ENCODE measurements at places on chromosomes 7 and 10.

GRCh38 chr7:2990949-2991470, 52.7 kb downstream of the CARD11 start:
- H3K36me3 ChIP-seq, result no peaks in the 10 kb centered on the region
- no peak for DNase-seq
- H3K4me3 ChIP-seq, result no peak overlapping the region
- H3K27ac ChIP-seq, result no peak overlapping the region
- no peaks in the 10 kb centered on the region for H3K27me3 ChIP-seq
- H3K4me1 ChIP-seq, result no peaks in the 10 kb centered on the region

DNA sequence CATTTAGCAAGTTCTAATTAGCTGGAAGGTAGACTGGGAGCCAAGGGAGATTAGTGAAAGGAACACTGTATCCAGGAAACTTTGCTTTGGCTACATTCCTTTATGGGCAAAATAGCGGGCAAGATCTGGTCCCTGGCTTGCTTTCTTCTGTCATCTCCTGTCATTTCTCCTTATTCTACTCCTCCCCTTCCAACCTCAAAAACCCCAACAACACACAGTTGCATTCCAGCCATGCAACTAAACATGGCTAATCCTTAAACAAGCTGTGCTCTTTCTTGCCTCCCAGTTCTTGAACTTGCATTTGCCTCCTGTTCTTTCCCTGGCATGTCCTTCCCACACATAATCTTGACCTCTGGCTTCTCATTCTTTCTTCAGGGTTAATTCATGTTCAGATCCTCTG, 59.5 kb upstream of the CDCA7L start:
- no peaks in the 10 kb centered on the region for H3K27me3 ChIP-seq
- no peak overlapping the region for H3K4me3 ChIP-seq

- H3K4me1 ChIP-seq, result no peaks in the 10 kb centered on the region
- H3K36me3 ChIP-seq, result no peaks in the 10 kb centered on the region
- H3K27me3 ChIP-seq, result no peaks in the 10 kb centered on the region
- no peak for DNase-seq
Measured at GRCh38 chr10:75876710-75877109, 445.3 kb downstream of the LRMDA start.

DNA sequence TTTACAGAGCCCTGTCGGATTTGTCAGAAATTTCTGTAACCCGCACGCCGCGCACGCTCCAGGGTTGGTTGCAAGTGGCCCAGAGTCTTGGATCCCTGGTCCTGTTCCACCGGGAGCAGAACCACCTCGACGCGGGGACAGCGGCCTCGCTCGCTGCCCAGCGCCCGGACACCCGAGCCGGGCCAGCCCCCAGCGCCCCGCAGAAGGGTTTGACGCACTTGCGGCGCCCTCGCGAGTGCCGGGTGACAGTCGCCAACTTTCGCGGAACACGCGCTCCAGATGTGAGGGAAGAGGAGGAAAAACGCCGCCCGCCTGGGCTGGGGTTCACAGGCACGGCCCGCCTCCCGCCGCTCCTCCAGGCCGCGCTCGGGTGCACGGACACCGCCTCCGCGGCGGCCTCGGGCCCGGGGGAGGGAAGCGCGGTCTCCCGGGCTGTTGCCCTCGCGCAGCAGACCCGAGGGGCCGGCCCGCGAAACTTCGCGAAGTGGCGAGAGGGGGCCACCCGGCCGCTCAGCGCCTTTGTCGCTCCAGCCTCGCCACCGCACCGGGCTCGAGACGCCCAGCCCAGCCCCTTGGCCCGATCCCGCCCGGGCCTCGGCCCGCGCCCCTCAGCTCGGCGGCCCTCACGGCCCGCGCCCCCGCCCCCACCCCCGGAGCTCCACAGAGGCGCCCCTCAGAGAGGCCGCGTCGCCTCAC, 514 bp downstream of the RNF216 start:
- peak; percentile 35 for DNase-seq
- no peaks in the 10 kb centered on the region for H3K27me3 ChIP-seq
- no peaks in the 10 kb centered on the region for H3K36me3 ChIP-seq
- H3K4me3 ChIP-seq, result peak overlapping the region; percentile 83
- peaks cover 3% of the 10 kb centered on the region for H3K4me1 ChIP-seq

DNA sequence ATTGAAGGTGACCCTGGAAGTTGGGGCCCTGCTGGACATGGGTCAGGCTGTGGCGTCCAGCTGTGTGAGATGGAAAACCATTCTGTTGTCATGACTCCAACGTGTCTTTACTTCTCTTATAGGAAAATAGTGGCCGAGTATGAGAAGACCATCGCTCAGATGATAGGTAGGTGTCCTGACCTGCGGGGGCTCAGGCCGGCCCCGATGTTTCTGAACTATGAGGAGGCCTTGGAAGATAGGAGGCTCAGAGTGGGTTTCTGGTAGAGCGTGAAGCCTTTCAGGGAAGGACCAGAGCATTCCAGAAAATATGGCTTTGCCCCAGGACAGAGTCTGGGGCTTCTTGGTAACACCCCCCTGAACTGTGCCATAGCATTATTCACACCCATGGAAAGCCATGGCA, 29.3 kb upstream of the BTBD16 start:
- no peaks in the 10 kb centered on the region for H3K27me3 ChIP-seq
- DNase-seq, result peak; percentile 10
- no peaks in the 10 kb centered on the region for H3K36me3 ChIP-seq

DNA sequence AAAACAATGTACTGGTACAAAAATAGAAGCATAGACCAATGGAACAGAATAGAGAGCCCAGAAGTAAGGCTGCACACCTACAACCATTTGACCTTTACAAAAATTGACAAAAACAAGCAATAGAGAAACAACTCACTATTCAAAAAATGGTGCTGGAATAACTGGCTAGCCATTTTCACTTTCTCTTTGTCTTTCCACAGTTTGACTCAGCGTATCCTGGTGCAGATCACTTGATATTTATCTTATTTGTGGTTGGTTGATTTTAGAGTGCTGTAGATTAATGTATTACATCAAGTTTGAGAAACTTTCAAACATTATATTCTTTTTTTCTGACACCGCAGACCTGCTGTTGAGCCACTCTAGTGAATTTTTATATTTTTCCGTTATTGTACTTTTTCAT, 381.4 kb downstream of the DGKB start:
- no peak for DNase-seq
- no peak overlapping the region for H3K27ac ChIP-seq
- no peaks in the 10 kb centered on the region for H3K4me1 ChIP-seq
- H3K4me3 ChIP-seq, result no peak overlapping the region

DNA sequence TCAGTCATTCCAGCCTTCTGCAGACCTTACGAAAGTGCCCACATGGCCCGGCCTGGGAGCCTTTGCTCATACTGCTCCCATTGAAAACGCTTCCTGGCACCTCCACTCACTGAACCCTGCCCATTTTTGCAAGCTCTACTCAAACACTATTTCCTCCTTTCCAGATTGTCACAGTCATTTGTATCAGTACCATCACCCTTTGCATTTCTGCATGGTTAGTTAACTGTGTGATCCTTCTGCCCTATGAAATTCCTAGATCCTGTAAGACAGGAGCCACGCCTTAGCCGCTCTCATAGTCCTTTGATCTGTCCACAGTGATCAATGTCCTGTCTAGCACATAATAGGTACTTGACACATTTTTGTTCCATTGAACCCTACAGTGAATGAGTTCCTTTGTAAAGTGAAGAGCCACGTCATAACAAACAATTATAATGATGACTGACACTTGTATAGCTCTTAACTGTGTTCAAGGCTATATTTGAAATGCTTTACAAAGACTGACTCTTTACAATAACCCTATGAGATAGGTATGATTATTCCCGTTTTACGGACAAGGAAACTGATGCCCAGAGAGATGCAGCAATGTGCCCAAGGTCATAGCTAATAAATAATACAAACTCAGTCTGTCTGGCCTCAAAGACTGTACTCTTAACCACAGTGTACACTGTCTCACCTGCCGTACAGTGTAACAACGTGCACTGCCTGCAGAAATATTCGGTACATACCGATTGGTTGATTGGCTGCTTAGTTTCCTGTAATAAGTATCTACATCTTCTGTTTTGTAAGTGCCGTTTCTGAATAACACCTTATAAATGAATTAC, 16.6 kb upstream of the ITIH2 start:
- no peak overlapping the region for H3K4me3 ChIP-seq
- no peaks in the 10 kb centered on the region for H3K36me3 ChIP-seq
- DNase-seq, result no peak
- no peaks in the 10 kb centered on the region for H3K27me3 ChIP-seq
- H3K4me1 ChIP-seq, result peaks cover 3% of the 10 kb centered on the region

- no peaks in the 10 kb centered on the region for H3K36me3 ChIP-seq
- H3K27ac ChIP-seq, result peak overlapping the region; percentile 95
Measured at GRCh38 chr7:79452495-79453265, 787 bp downstream of the MAGI2 start.

DNA sequence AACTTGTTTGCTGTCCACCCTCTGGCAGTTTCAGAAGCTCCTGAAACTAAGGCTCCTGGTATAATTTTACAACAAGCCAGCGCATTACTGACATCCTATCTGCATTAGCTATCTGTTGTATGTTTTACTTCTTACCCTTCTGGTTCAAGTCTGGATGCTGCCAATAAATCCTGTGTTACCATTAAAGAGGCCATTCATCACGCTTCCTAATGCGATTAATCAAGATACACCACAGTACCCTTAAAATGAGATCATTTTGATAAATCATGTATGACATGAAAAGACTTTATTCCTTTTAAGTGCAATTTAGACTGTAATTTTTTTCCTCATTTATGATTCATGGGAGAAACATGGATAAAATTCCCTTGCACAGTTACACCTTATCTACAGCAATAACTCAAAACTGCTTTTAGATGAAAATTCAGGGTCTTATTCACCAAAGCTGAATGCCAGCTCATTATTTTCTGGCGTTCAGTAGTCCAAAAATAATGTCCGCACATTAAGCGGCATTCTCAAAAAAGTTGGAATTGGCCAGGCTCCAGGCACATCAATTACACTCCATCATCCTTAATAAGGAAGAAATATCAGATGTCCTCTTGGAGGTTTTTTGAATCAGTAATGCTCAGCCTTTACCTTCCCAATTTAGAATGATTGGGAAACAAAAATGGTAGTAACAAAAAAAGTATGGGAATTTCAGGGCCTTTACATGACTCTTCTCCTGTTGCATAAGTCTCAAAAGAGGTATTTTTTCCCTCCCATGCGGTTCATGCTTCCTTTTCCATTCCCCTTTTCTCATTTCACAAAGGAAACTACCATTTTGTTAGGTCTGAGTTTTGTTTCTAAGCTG, 878.5 kb downstream of the LRMDA start:
- peaks cover 37% of the 10 kb centered on the region for H3K4me1 ChIP-seq
- H3K27ac ChIP-seq, result no peak overlapping the region
- H3K27me3 ChIP-seq, result no peaks in the 10 kb centered on the region
- H3K4me3 ChIP-seq, result no peak overlapping the region
- H3K36me3 ChIP-seq, result no peaks in the 10 kb centered on the region

GRCh38 chr10:68128015-68128414, 18.7 kb downstream of the MYPN start:
- no peak overlapping the region for H3K4me3 ChIP-seq
- H3K4me1 ChIP-seq, result no peaks in the 10 kb centered on the region
- no peak for DNase-seq
- H3K36me3 ChIP-seq, result no peaks in the 10 kb centered on the region
- no peaks in the 10 kb centered on the region for H3K27me3 ChIP-seq

DNA sequence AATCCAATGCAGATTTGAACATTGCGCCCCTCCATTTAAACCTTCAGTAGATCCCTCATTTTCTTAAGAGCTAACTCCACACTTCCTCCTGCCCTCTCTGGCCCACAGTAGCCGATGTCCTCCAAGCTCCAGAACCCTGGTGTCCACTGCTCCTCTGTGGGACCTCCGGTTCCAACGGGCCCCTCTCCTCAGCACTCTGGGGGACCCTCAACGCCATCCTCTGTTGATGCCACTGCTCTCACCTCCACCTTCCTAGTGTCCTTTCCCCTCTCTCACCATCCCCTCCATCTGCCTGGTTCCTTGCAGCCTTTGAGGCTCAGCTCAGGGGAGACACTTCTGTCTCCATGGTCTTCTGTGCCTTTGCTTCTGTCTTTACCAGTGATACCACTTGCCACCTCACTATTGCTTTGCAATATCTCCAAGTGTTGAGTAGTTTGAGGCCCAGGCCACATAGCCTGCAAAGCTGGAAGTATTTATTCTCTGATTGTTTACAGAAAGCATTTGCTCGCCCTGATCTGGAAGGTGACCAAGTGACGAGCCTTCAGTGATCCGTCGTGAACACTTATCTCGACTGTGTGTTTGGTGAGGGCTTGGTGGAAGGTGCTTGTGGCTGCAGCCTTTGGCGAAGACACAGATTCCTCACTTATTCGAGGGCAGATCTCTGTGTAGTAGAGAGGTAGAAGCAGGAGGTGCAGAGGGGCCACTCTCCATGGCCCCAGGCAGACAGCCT, 104.8 kb upstream of the SHH start:
- H3K4me1 ChIP-seq, result peaks cover 2% of the 10 kb centered on the region
- no peaks in the 10 kb centered on the region for H3K27me3 ChIP-seq
- no peak for DNase-seq
- H3K27ac ChIP-seq, result no peak overlapping the region

- DNase-seq, result no peak
- H3K4me1 ChIP-seq, result no peaks in the 10 kb centered on the region
- no peak overlapping the region for H3K4me3 ChIP-seq
Measured at GRCh38 chr7:126996659-126997058, 256.1 kb downstream of the GRM8 start.

- no peaks in the 10 kb centered on the region for H3K4me1 ChIP-seq
- DNase-seq, result no peak
- H3K27ac ChIP-seq, result no peak overlapping the region
- no peaks in the 10 kb centered on the region for H3K27me3 ChIP-seq
- H3K4me3 ChIP-seq, result no peak overlapping the region
- no peaks in the 10 kb centered on the region for H3K36me3 ChIP-seq
Measured at GRCh38 chr7:13159467-13160184, 472.2 kb downstream of the ARL4A start.

DNA sequence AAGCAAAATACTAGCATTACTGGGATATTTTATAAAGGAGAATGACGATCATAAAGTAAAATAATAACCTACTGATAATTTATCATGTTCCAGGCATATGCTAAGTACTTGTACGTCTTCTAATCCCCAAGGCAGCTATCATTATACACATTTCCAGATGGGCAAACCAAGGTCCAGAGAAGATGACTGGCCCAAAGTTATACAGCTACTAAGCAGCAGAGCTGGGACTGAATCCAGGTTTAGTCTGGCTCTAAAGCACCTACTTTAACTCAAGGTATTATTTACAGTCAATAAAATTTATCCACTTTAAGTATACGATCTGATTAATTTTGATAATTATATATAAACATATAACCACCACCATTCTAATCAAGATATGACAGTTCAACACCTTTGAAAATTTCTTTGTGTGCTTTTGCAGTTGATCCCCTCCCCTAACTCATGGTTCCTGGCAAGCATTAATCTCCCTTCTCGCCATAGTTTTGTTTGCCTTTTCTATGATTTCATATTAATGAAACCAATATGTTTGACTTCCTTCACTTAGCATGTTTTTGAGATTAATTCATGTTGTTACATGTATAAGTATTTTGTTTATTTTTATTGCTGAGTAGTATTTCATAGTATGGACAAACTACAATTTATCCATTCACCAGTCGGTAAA, 126.7 kb downstream of the CPEB3 start:
- no peaks in the 10 kb centered on the region for H3K27me3 ChIP-seq
- H3K36me3 ChIP-seq, result peaks cover 9% of the 10 kb centered on the region
- no peak overlapping the region for H3K27ac ChIP-seq

All from left lung (tissue), 14 donors.